ENCODE measurements at places on chromosomes 7 and 10.

DNA sequence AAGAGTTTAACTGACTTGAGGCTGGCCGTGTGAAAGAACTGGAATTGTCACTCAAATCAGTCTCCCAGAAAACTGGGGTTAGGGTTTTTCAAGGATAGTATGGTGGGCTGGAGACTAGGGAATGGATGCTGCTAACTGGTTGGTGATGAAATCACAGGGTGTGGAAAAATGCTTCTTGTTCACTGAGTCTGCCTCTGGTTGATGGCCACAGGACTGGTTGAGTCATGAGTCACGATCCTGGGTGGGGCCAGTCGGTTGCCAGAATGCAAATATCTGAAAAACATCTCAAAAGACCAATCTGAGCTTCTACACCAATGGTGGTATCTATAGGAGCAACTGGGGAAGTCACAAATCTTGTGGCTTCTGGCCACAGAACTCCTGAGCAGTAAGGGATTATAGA, 16.3 kb upstream of the BAMBI start:
- no peak for DNase-seq

DNA sequence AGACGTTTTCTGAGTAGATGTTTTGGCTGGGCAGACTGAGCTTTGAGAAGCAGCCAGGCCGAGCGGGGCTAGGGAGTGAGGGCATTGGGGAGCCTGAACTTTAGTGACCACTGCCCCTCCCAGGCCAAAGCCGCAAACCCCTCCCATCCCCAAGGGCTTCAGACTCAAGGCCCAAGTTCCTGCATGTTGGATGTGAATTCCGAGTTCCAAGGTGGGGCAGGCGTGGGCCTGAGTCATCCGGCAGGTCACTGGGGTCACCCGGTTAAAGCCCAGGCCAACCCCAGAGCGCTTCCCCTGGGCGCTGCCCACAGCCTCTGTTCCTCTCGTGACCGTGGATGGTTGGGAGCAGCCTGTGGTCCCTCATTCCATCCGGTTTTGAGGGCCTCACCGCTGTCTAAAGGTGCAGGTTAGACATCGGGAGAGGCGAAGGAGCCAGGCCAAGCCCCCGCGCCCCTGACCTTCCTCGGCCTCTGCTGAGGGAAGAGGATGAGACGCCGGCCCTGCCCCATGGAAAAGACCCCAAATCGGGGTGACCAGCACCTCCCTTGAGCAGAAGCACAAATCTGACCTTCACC, 6.9 kb upstream of the PDGFA start:
- DNase-seq: no peak

DNA sequence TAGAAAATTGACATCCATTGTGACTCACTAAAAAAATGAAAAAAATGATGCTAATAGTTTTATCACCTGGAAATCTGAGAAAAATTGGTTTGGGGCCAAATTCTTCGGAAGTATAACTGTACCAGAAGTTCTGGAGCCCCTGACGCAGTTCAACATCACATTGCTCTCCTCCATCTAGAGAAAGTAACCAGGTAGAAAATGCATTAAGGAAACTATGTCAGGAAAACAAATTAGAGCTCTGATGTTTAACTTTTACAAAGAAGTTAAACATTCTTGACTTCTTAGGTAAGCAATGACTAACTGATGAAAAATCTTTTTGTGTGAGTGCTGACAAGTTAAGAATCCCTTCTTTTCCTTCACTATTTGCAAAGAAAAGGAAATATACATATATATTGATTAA, 61.1 kb upstream of the TMEM196 start:
- no peak for DNase-seq

GRCh38 chr7:6106140-6106904, 75.1 kb downstream of the ANKRD61 start:
- DNase-seq: peak; percentile 27

GRCh38 chr7:103851357-103851756, 138.1 kb downstream of the RELN start:
- no peak for DNase-seq

DNA sequence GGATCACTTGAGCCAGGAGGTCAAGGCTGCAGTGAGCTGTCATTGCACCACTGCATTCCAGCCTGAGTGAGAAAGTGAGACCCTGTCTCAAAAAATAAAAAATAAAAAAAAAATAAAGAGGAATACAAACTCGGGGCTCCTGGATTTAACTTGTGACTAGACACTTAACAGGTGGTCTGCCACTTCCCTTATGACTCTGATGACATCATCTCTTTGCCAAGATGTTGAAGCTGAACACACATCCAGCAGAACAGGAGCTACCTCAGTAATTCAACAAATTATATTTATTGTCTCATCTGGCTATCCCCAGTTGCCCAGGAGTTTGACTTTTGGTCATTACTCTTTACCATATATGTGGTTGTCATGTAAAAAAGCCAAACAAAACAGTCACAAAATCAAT, 35.3 kb downstream of the NEUROD6 start:
- no peak for DNase-seq

DNA sequence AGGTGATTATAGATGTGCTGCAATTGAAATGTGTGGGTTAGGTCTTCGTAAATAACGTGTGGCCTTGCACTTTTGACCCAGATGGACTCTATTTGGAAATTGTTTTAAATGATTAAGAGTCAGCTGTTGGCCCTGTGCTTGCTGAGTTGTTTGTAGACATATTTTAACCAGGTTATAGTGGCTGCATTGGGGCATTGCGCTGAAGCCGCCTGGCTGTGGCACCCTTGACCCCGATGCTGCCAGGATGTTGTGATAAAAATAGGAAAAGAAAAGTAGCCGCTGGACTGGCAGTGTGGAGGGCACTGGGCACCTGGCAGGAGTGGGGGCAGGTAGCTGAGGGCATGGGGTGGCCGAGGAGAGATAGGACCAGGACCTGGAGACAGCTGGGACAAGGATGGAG, 13.4 kb downstream of the LRRC27 start:
- DNase-seq: no peak

DNA sequence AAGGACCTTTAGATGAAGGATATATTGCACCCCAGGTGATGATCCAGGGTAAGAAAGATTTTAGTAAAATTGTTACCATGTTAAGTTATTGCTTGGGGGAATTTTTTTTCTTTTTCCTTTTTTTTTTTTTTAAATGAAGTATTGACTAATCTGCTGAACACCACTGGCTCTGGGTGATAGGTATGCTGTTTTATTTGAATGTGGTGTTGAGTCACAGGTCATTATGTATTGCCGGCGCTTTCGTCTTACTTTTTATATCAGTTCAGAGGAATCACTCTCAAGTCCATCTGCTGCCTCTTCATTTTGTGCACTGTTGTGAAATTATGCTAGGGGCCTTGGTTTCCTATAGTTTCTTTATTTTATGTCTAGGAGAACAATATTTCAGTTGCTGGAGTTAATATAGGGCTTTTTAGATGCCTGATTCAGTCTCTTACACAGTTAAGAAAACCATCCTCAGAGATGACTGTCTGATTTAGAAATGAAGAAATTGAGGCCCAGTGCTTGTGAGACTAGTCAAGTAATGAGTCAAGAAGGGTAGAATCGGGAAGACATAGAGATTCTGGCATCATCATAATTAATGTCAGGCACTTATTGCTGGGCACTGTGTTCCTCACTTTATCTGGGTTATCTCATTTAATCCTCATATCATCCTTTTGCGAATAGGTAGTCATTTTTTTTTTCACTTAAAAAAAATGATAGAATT, 38.7 kb downstream of the NRF1 start:
- no peak for DNase-seq

GRCh38 chr7:80884511-80885195, 34.2 kb downstream of the SEMA3C start:
- no peak for DNase-seq

DNA sequence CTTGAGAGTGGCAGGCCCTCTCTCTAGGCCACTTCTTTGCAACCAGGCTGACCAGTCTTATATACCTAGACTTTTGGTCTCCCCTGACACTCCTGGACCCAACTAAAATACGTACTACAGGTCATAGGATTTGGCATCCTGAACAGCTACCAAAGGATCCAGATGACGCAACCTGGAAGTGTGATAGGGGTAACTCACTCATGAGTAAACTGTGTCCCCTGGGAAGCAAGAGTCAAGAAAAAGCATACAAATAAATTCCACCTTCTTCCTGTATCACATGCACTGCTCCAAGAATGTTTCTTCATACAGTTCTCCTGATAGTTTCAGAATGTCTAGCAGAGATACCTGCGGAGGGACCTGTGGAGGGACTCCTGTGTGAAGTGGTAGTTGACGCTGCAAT, 172.3 kb downstream of the MDFIC start:
- no peak for DNase-seq

Measured in naive thymus-derived CD4-positive, alpha-beta T cell (primary cell).